ENCODE measurements at places on chromosomes 3 and 15. TPM values are rescaled to one million over a fixed set of nuclear protein-coding genes. Genes with fewer than 3 reads are reported as not detected.

DNA sequence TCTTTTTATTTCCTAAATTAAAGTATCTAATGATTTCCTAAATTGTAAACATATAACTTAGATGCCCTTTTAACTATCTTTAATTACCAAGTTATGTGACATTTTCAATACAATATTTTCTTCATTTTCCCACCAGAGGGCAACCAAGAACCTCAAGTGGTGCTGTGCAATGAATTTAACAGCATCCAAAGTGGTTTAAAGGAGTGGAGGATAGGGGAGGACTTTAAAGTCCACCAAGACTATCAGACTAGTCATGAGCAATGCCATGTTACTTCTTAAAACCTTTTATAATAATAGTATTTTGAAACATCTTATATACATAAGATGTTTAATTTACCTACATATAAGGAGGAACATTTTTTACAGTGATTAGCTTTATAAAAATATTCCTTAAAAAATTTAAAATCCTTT lies 74.4 kb downstream of the DLG1 start:
- DNase-seq: no peak

DNA sequence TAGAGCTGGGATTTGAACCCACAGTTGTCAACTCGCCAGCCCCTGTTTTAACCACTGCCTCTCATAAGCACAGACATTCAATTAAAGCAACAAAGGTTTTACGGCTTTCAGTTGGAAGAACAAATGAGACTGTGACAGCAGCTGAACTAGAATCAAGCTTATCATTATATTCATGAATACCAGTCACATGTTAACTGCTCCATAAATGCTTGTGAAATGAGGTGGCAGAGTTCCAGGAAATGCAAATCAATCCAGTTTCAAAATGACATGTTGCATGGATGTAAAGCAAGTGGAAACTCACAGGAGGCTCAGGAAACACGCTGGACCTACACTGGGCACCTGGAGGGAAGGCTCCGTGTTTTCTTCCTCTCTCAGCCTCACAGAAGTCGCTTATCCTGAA lies 3.9 kb downstream of the GP5 start:
- DNase-seq: no peak

GRCh38 chr15:70354346-70354905 lies 256.7 kb upstream of the TLE3 start:
- DNase-seq: no peak

SAMD7 gene
- total RNA-seq: not detected

TMEM207 gene
- not detected for total RNA-seq

Data from heart left ventricle (tissue), 16 donors.